ENCODE measurements at places on chromosomes 5 and 9. TPM values are rescaled to one million over a fixed set of nuclear protein-coding genes. Genes with fewer than 3 reads are reported as not detected.

The PCDHA11 gene
- total RNA-seq = not detected

The AHRR gene
- total RNA-seq = 2.1 TPM

The STRBP gene
- 21.6 TPM for total RNA-seq

The ABLIM3 gene
- 134 TPM for total RNA-seq

The AGXT2 gene
- not detected for total RNA-seq

The HACD4 gene
- 1.1 TPM for total RNA-seq

The LRRC70 gene
- total RNA-seq = 1.0 TPM

All from Right ventricle myocardium inferior (tissue), 1 donor.